ENCODE measurements at places on chromosomes 6 and 20. TPM values are rescaled to one million over a fixed set of nuclear protein-coding genes. Genes with fewer than 3 reads are reported as not detected.
A peak's percentile ranks its signal among the peaks of the same experiment; 100 is the strongest.

DNA sequence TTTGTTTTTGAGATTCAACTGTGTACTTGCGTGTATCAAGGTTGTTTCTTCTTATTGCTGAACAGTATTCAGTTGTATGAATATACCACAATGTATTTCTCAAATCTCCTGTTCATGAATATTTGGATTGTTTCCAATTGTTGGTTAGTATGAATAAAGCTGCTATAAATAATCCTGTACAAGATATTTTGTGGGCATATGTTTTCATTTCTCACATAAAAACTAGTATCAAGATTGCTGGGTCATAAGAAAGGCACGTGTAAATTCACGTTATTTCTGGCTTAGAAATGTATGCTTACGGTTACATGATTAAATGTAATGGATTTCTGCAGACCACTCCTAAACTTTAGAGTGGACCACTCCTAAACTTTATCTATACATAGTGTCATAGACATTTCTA is 96.6 kb downstream of the BTBD3 start:
- DNase-seq = no peak

- DNase-seq = no peak
Measured at GRCh38 chr6:170085475-170086401, 205.1 kb downstream of the DLL1 start.

DNA sequence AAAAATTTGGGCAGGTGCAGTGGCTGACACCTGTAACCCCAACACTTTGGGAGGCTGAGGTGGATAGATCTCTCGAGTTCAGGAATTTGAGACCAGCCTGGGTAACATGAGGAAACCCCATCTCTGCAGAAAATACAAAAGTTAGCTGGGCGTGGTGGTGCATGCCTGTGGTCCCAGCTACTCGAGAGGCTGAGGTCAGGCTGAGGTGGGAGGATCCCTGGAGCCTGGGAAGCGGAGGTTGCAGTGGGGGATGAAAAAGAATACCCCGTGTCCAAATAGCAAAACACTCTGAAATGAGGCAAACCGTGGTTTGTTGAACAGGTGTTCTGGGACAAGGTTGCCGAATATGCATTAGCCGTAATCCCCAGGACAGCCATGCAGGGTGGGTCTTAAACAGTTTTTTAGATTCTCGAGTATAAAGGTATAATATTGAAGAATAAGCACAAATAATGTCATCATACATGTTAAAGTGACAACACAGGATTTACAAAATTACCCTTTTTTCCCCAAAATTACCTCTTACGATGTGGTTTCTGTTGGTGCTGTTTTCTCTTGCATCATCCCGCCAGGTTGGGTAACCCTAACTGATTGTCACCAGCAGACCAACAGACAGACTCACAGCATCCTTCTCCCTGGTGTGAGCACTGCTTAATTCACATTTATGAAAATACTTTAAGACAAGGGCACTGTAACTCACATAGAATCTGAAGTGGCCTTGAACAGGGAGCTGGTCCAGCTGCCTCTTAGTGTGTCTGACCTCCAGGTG is 9.1 kb downstream of the DNAJC5 start:
- DNase-seq = no peak

GRCh38 chr6:138293428-138294395 is 75.4 kb upstream of the PBOV1 start:
- DNase-seq = no peak

DNA sequence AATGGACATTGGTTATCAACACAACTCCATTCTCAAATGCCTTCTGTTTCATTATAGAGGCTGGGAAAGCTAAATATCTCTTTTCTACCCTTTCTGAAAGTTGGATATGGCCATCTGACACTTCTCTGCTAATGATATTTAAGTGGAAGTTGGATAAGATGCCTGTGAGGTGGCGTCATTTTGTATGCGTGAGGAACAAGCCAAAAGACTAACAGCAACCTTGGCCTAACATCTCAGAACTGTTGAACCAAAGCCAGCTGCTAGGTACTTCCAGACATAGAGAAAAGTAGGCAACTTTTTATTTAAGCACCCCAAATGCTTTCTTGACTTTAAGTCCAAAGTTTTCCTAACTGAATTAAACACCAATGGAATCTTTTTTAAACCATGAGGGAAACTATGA is 708.4 kb downstream of the CD109 start:
- no peak for DNase-seq

GRCh38 chr20:50116368-50116999 is 3.5 kb upstream of the UBE2V1 start:
- DNase-seq = no peak

GRCh38 chr20:61919239-61919638 is 146.4 kb downstream of the TAF4 start:
- DNase-seq = no peak

DNA sequence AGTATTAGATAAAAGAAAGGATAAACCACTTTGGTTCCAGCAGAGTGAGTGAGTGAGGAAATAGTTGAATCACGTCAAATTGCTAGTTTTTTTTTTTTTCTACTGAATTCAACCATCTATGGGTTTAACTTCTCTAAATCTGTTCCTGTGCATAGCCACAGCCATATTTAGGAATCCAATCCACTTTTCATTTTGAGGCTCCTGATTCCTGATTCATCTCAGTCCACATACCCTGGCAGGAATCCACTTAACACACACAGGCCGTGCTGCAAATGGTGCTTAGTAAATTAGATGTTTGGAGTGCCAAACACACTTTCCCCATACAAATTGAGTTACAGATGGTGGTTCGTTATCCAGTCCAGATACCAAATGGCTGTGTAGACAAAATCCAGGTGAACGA is 220.3 kb downstream of the ALDH8A1 start:
- no peak for DNase-seq

DNA sequence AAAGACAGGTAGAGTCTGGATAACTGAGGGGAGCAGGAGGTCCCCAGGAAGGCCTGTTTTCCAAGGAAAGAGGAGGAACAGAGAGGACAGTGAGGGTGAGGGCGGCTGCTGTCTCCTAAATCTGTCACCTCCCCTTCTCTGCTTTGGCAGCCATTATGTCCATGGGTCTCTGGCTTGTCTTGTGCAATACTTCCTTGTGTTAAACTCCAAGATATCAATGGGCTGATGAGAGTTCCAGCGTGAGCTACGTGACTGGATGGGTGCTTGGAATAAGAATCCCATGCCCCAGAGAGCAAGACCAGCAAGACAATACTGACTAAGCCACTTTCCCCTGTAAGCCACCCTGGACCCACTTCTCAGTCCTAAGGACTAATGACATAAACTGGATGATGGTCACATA is 26.3 kb upstream of the DNAAF9 start:
- DNase-seq = no peak

- DNase-seq = no peak
Measured at GRCh38 chr6:82129797-82130196, 117.7 kb downstream of the IBTK start.

The RUNX2 gene
- total RNA-seq = 9.5 TPM

The MUC21 gene
- not detected for total RNA-seq

GRCh38 chr6:36815962-36816735 is 23.1 kb downstream of the CPNE5 start:
- no peak for DNase-seq

DNA sequence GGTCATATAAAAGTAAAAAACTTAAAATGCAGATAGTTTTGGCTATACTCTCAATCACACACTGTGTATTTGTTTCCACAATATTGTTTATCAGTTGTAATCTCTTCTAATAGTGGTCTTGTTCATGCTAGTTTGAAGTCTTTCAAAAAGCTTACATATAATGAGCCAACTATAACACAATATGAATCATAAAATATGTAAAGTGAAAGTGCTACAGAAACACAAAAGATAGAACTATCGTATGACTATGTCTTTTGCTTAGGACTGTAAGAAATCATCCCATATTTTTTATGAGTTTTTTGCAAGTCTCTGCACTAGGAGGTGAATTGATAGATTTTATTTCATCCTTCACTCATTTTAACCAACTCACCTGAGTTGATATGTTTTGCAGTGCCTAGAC is 136.0 kb downstream of the MMUT start:
- DNase-seq = no peak

- DNase-seq = no peak
Measured at GRCh38 chr6:145555084-145555483, 180.2 kb downstream of the EPM2A start.

- DNase-seq = no peak
Measured at GRCh38 chr6:10418361-10418861, 3.5 kb upstream of the TFAP2A start.

The IYD gene
- total RNA-seq = not detected

The HLA-DQA2 gene
- not detected for total RNA-seq

DNA sequence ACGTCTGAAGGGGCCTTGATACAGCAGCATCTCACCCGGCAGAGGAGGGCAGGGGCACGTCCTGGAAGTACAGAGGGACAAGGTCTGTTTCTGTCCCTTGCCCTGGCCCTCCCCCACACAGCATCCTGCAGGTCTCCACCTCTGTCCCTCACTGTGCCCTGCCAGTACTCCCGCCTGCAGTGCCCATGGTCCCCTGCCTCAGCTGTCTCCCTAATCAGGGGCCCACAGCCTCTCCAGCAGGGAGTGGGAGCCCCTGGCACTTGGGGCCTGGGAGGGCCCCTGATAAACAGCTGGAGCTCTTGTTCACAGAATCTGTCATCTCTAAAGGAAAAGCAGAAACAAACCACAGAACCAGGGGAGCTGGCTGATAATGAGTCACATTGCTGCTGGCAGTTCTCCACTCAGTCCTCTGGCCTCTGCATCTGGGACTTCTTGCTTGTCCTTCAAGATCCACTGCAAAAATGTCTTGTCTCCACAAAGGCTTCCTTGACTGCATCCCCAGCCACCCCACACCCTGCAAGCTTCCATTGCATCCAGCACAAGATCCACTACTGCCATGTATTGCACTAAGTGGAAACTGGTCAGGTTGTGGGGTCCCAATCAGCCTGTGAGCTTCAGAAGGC is 33.2 kb upstream of the TAF8 start:
- DNase-seq = peak; percentile 56

GRCh38 chr6:30006170-30007131 is 54.6 kb upstream of the POLR1H start:
- DNase-seq = peak; percentile 14

GRCh38 chr6:64502801-64503200 is 867.2 kb downstream of the PHF3 start:
- no peak for DNase-seq

GRCh38 chr20:47361057-47361915 is 4.8 kb upstream of the ZMYND8 start:
- DNase-seq = no peak

DNA sequence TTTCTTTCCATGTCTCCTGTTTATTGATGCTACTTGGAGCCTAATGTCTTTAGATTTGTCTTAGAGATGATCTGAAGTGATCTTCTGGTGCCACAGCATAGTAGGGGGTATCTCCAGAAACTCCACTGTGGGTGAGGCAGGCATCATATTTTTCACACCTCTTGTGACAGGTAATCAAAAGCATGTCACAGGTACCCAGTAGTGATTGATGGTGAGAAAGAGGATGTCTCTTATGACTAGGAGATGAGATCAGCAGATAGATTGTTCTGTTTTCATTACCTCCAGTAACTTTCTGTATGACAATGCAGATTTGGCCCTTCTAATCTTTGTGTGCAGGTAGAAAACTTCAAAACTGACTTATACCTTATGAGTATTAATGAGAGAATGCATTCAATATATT is 13.5 kb downstream of the NCOA7 start:
- DNase-seq = no peak

DNA sequence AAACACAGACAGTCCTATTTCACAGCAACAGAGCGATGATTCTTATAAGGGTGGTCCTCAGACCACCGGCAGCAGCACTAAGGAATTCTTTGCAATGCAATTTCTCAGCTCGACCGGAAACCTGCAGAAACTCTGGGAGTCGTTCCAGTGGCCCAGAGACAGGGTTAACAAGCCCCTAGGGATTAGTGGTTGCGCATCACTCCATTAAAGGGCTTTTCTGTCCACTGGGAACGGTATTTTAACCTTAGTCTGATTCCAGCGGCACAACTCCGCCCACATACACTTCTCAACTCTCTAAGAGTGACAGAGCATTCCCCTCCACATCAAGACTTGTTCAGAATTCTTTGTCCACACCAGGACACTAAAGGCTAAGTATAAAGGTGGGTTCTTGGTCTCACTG is 341.5 kb downstream of the TFAP2A start:
- no peak for DNase-seq

DNA sequence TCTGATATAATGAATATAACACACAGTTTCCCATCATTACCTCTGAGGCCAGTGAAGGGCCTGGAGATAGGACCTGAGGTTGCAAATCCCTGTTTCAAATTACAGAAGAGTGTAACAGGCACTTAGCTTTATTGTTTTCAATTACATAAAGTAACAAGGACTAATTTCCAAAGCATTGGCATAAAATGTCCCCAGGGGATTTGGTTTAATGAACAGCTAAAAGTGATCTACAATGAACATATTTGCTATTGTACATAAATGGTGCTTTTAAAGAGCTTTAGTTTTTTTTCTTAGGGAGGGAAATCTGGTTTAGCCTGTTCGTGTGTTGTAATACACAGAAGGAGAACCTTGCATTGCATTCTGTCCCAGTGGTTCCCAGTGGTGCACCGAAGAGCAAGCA is 54.4 kb downstream of the HMGN3 start:
- no peak for DNase-seq

- no peak for DNase-seq
Measured at GRCh38 chr20:32945710-32946221, 58.5 kb downstream of the SUN5 start.

DNA sequence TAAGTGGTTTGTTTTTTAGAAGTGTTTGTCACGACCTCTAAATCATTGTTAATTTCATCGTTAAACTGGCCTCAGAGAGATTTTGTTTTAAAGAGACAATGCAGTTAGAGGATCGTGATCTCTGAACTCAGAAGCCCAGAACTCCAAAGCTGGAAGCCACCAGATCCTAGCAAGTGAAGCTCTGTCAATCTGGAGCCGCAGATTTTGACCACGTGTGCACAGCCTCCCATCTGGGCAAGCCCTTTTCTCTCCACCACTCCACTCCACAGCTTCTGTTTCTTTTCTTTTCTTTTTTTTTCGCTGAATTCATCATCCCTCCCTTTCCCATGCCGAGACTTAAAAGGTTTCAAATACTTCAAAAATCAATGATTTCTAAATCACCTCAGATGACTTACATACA is 142.2 kb upstream of the ESR1 start:
- DNase-seq = no peak

DNA sequence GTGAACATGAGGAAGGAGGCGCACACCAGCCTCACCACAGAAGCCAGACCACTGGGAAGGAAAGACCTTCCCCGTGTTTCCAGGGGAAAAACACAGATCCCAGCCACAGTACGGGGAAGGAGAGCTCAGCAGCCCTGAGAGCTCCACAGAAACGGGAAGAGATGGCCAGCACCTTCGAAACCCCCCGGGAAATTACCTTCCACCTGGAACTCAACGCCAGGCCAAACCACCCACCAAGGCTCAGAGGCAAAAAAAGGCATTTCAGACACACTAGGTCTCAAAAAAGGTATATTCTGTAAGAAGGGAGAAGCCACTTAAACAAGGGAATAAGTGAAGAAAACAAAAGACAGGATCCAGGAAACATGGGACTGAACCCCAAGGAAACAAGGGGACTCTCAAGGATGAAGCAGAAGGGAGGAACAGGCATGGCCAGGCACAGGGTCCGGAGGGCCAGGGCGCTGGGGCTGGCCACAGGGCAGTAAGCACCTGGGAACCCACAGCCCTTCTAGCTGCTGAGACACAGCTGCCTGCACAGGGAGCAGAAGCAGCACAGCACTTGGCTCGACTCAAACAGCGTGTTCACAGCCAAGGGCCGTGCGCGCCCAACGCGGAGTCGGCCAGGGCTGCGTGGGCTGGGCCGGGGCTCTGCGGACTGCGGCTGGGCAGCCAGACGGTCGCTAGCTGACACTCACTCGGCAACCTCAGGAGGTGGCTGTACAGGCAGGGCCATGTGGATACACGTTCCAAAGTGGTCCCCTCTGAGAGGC is 44.6 kb downstream of the TAF4 start:
- no peak for DNase-seq

- DNase-seq = no peak
Measured at GRCh38 chr6:167409079-167409478, 84.2 kb downstream of the TTLL2 start.

Measured in activated naive CD4-positive, alpha-beta T cell treated with anti-CD3 and anti-CD28 coated beads, Interleukin-2, amount 50 U/mL, for 72 hours (primary cell).